Activated CD4-positive, alpha-beta T cell treated with anti-CD3 and anti-CD28 coated beads for 48 hours (primary cell): ENCODE measurements at places on chromosomes 2 and 18.

- DNase-seq, result no peak
These were observed 28.7 kb upstream of the CABLES1 start for GRCh38 chr18:23106575-23106974.

DNA sequence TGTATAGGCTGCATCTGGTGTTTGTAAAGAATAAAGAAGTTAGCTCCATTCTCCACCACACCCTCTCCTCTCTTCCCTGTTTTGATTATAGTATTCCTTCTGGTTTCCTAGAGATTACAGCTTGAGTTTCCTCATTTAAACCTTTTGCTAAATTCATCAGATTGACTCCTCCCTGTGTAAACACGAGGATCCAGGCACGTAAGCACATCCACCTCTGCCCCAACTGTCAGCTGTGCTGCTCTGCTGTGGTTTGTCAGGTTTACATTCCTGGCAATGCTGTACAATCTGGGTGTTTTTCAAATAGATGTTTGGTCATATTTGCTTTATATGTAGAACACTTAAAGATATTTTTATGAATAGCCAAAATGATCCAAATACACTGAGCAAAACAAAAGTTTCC is 302.8 kb downstream of the PTGR3 start:
- DNase-seq, result no peak

DNA sequence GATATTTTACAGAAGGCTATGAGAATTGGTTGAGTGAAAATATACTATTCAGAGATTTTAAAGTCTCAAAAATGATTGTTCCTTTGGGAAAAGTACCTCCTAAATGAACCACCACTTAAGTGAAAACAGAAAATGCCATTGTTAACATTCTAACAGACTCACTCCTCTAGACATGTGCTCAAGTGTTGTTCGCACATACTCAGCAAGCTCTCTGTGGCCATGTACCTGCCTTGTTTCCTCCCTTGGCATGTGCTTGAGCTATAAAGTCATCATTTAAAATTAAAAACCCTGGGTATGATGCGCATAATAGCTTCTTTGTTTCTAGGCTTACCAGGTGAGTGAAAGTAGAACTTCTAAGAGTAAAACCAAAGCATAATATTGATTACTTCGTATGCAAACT is 343.2 kb upstream of the VRK2 start:
- DNase-seq, result no peak

GRCh38 chr2:24048769-24049484 is 614 bp upstream of the FKBP1B start:
- no peak for DNase-seq

DNA sequence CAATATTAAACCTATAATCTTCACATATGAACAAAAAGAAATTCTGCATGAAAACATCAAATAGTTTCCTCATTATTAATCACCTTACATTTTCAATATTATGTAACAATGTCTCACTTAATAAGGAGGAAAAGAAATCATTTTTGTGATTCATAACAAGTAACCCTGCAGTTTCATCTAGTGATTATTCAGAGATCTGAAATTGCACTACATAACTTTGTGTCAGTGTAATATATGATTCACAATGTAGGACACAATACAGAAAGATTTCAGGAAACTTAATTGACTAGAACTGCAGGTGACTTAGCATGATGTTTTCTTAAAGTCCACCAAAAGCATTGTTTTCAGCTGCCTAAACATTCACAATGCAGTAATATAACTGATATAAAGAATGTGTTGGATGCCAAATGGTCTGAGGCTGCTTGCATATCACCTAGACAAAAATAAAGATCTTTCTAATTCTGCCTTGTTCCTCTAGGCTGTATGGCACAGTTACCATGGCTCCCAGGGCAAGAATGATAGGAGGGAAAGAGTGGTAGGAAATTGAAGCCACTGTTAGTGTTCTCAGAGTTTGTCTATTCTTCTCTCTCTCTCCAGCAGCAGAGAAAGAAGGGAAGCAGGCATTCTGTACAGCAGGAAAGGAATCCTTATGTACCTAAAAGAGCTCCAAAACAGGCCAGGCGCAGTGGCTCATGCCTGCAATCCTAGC is 366.6 kb downstream of the FSIP2 start:
- no peak for DNase-seq

DNA sequence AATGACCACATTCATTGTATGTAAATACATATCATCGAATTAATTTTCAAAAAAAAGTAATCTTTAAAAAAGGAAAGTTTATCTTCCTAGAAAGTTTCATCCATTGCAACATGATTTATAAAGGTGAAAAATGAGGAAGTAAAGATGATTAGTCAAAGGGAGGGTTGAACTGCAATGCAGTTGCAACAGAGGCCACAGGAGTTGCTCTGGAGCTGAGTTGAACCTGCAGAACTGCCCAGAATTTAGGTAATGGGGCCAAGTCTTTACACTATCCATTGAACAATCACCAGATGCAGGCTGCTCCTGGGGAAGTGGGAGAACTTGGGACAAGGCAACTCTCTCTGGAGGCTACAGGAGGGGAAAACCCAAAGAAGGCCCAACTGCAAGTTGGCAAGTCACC is 390.7 kb downstream of the METTL4 start:
- DNase-seq, result no peak

- DNase-seq, result no peak
These were observed 33.9 kb downstream of the MAP3K20 start for GRCh38 chr2:173109253-173110188.

GRCh38 chr2:1633936-1634587 is 110.3 kb downstream of the PXDN start:
- DNase-seq, result no peak

DNA sequence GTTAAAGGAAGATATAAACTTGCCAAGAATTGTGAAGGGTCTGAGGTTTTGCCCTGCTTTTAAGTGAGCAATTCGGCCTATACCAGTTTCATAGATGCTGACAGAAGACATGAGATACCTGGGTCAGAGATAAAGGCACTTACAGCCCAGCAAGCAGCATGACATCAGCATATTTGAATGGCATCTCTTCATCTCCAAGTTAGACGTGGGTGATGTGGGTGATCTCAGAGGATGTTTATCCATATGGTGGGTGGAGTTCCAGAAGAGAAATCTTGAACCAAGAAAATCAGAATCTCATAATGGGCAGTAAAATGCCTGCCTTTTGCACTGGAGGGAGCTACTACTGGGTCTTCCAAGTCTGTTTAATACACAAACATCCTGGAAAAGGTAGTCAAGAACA is 44.7 kb downstream of the GYPC start:
- no peak for DNase-seq
